NCI-H524 (cell line): ENCODE measurements at places on chromosomes 4 and X.

GRCh38 chrX:105051364-105051763, 169.1 kb downstream of the TEX13A start:
- no peak for DNase-seq

DNA sequence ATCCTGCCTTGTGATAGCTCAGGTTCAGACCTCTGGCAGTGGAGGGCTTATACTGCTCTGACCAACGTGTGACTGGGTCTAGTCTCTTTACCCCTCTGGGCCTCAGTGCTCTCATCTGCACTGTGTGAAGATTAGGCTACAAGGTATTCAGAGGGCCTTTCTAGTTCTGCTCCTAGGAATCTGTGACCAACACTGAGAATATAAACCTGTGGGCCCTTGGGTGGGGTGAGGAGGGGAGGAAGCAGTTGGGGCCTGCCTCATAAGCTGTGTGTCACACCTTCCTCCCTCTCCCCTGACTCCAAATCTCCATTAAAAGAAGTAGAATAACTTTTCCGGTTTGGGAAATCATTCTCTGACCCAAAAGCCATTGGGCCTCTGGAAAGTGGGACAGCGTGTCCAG, 66.3 kb upstream of the MSN start:
- DNase-seq = no peak

DNA sequence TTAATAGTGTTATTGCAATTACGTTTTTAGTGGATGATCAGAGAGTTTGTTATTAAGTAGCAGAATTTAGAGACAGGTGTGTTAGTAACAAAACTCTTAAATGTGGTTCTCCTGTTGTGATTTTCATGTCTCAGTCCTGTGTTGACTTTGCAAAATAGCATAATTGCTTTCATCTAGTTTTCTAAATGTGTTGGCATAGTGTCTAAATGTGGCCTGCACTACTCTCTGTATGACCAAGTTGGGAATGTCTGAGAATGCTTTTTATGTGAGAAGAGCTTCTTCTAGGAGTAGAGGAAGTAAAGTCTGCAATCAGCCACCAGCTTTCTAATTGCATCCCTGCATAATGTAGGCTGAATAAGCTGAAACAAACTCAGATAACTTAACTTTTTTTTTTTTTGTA, 158.6 kb upstream of the FAT1 start:
- no peak for DNase-seq

DNA sequence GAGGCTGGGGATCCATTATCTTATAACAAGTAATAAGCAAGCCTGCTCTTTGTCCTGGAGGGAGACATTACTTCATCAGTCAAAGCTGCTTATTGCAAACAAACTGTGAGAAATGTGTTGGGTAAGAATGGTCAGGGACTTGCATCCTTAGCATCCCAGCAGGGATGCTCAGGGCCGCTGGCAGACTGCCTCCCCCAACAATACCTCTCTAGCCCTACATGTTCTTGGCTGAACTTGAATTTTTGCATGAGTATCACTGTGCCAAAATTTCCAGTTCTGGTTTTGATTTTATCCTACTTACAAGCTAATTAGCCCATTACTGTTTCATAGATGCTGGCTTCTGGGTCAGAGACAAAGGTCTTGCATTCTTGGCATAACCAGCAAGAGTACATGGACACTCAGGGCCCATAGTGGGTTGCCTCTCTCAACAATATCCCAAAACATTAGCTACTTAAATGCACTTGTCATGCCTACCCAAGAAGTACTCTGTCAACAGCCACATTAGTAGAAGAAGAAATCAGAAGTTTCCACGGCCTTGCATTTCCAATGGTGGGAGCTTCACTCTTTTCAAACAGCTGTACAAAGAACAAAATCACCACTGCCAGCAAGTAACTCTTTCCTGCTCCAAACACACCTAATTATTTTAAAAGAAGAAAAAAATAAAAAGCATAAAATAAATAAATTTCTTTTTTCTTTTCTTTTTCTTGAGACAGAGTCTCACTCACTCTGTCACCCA, 41.9 kb upstream of the NEUROG2 start:
- DNase-seq = no peak
